ENCODE measurements at places on chromosomes 2 and 18.

DNA sequence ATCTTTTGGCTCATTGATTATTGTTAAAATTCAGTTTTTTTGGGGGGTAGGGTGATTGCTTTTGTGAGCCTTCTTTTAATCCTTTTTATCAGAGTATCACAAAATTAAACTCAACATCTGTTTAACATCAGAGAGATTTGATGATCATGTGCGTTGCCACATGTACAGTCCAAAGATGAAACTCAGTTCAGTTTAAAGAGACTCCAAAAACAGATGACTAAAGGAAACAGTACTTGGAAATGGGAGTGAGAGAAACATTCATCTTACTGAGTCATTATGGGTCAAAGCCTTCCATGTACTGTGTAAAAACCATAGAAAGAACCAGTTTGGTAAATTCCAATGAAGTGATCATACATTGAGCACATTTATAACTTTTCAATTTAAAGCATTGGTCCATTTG, 53.0 kb downstream of the LYPD6 start:
- DNase-seq, result peak; percentile 91

- no peak for DNase-seq
These were observed 252.4 kb upstream of the ZNF521 start for GRCh38 chr18:25604196-25604893.

GRCh38 chr2:98416383-98417159, 28.1 kb upstream of the INPP4A start:
- DNase-seq, result no peak

GRCh38 chr2:40360652-40361051, 91.2 kb downstream of the SLC8A1 start:
- no peak for DNase-seq

- DNase-seq, result no peak
These were observed 12.7 kb downstream of the GPR39 start for GRCh38 chr2:132429351-132429750.

- peak; percentile 63 for DNase-seq
These were observed 169.2 kb upstream of the GLI2 start for GRCh38 chr2:120566331-120567035.
